ENCODE measurements at places on chromosomes 5 and 9.

DNA sequence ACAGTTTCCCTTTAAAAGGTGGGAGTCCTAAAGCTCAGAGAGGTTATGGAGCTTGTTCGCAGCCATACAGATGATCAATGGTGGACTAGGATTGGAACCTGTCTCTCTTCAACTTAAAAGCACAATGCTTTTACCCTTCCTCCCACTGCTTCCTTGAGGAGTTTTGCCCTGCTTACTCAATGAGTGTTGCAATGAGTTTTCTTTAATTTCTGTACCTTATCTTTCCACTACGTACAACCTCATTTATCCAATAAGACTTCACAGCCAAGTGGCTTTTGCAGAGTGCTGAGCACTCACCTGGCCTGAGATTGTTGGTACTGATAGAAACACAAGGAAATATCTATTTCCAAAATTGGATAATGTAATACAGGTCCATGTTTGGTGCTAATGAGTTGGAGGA lies 64.7 kb upstream of the ANKRD55 start:
- DNase-seq: no peak

DNA sequence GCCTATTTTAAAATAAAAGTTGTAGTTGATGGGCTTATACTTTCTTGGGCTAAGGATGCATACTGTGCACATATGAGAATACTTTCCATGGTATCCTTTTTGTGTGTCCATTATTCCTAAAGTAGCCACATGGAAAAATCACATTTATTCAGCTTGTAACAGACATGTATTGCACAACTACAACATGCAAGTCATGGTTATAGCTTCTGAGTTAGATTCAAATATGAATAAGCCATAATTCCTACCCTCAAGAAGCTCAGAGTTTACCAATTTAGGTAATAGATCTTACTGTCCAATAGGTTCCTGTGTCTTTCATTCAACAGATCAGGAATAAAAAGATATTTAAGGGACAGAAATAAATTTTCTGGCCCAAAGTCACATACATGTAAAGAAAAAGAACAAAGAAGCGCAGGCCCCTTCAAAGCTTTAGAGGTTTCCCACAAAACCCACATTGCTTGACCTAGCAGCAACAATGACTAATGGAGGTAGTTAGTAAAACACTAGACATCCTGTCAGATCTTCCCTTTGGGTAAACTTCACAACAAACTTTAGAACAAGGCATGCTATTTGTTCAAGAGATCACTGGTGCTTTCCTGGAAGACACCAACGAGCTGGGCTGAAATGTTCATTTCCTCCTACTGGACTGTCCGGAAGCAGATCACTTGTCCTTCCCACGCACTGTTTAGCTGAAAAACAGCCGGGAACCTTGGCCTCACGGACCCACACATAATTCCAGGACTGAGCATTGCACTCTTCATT lies 78.4 kb upstream of the ITGA1 start:
- peak; percentile 27 for DNase-seq

- peak; percentile 39 for DNase-seq
Measured at GRCh38 chr9:93684806-93685543, 108.6 kb downstream of the PHF2 start.

DNA sequence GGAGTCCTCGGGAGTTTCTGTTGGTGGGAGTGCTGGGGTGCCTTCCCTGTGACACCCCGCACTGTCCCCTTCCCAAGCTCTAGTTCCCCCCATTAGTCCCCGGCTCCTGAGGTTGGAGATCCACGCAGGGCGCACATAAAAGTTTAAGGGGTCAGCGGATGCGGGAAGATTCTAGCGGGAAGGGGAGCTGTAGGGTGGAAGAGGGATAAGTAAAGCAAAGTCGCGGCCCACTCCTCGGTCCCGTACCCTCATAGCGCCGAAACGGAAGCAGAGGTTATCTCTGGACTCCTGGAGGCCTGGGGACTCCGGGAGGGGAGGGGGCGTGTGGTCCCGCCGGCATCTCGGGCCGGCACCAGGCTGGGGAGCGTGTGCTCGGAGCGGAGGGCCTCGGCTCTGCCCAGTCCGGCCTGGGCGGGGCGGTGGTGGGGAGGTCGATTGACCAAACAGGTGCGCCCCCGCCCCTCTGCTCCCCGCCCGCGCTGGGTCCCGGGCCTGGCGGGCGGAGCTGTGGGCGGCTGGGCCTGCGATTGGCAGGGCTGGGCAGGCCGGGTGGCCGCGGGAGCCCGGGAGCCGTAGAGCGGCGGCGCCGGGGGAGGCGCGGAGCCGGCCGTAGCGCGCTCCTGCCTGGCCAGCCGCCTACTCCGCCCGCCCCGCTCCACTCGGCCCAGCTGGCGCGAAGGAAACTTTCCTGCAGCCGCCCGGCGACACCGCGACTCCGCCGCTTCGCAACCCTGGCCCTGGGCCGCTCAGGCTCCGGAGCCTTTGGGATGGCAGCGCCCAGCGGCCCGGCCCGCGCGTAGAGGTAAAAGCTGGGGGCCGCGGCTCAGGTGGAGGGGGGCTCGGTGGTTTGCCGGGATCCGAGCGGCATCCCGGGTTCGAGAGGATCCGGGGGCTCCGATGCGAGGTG lies 52.2 kb upstream of the DAB2IP start:
- peak; percentile 64 for DNase-seq

DNA sequence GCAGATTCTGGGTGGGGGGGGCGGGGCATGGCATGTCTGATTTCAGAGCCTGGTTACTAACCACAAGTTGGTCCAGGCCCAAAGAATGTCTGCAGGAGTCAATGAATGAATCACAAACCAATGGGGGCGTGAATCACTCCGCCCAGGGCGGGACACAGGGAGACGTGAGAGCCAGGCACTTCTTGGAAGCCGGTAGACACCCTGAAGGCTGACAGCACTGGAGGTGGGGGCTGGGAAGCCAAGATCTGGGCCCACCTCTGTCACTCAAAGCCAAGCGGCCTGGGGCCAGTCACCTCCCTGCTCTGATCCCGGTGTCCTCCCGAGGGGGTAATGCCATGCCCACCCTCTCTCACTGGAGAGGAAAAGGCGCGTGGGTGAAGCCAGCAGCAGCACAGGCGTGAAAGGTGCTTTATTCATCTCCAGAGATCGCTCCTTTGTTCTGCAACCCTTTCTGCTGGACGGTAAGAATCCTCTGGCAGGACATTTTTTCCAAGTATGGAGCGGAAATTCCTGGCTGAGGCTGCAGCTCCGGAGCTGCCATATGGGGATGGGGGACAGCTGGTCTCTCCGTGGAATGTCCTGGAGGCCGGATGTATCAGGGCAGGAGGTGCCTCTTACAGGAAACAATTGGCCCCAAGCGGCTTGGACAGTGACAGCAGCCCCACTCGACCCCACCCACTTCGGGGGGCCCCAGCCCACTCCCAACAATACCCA lies 85.0 kb downstream of the STK10 start:
- DNase-seq: peak; percentile 98

DNA sequence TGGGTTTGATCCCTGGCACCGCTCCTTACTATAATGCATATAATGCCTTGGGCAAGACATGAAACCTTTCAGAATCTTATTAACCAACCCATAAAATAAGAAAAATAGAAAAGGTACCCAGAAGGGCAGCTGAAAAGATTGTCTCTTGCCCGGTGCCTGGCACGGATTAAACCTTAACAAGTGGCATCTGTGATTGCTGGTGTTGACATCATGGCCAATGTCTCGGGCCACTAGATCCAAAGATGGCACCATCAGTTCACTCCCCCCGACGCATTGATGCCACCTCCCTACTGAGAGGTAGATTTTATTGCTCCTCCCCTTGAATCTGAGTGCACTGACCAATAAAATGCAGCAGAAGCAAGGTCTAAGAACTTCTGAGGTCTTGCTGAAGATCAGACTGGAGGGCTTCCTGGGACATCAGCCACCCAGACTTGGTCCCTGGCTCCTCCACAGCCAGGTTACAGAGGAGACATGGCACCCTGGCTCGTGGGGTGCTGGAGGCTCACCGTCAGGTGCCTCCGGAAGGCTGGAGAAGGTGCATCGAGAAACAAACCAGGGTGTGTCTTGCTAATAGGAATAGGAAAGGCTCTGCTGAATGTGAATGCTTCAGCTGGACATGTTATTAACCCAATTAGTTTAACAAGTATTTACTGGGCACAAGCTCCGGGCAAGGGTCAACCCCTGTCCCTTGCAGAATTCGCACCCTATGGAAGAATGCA lies 80.0 kb upstream of the COL5A1 start:
- DNase-seq: no peak

GRCh38 chr5:2761921-2762488 lies 10.5 kb upstream of the IRX2 start:
- DNase-seq: no peak

DNA sequence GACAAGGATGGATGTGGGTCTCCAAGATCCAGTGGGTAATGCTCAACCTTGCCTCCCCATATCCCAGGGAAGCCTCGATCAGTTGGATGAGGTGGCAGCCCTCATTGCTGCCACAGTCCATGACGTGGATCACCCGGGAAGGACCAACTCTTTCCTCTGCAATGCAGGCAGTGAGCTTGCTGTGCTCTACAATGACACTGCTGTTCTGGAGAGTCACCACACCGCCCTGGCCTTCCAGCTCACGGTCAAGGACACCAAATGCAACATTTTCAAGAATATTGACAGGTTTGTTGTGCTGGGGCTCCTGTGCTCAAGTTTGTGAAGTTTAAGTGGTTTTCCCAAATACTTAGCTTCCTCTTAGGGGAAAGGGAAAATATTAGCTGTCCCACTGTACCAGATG lies 74.0 kb downstream of the WDR41 start:
- no peak for DNase-seq

GRCh38 chr9:73577848-73578247 lies 426.2 kb downstream of the ANXA1 start:
- peak; percentile 71 for DNase-seq

- no peak for DNase-seq
Measured at GRCh38 chr5:56496581-56497063, 263.5 kb upstream of the ANKRD55 start.

GRCh38 chr5:168269937-168270330 lies 21.5 kb upstream of the WWC1 start:
- DNase-seq: no peak

DNA sequence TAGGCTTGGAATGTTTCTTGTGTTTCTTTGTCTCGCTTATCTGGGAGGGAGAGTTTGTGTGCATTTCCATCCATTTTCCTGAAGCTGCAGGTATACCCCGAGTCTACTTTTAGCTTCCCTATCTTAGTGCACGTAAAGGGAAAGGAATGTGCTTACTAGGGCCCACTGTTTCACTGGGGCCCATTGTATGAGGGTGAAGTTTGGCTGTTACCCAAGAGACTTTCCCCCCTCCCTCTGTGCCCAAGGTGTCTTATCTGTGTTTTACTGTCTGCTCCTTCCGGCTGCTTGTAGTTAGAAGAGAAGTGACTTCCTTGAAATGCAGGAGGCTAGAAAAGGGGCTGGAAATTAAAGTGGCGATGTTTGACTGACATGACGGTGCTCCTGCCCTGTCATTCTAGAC lies 12.1 kb upstream of the BTNL3 start:
- no peak for DNase-seq

DNA sequence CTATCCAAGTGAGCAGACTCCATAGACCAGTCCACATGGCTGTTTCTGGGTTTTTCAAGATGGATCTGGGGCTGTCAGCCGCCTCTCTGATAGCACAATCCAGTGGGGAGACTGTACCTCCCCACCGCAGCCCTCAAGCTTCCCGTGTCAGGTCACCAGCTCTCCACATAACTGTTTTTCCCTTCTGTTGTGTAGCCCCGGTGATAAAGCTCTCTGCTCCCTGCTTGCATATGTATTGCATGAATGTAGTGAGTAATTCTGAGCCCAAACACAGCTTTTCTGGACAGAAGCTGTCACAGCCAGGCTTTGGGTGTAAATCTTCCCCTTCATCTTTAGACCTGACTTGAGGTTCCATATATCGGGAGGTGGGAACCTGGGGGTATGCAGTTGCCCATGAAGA lies 23.1 kb upstream of the CFAP157 start:
- DNase-seq: no peak

DNA sequence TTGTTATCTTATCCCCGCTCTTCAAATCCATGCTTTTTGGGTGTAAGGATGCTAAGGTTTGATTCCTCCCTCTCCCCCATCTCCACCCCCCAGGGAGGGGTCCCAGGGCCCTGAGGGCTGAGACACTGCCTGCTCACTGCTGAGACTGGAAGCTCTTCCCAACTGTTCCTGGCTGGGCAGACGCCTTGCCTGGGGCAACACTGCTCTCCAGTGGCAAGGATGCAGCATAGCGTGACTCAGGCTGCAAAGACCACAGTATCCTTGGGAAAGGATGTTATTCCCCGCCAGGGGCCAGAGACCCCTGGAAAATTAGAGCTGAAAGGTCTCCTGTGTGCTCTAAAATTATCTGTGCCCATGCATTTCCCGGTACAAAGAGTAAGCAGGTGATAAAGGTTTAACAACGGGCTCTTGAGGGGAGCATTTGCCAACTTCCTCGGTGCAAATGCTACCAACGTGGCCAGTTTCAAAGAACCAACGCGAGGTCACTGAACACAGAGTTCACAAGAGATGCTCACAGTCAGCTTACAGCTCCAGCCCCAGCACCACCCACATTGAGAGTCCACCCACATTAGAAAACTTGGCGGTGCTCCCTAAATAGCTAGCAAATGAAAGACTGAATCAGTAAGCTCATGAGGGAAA lies 271.9 kb downstream of the NSG2 start:
- DNase-seq: peak; percentile 53

DNA sequence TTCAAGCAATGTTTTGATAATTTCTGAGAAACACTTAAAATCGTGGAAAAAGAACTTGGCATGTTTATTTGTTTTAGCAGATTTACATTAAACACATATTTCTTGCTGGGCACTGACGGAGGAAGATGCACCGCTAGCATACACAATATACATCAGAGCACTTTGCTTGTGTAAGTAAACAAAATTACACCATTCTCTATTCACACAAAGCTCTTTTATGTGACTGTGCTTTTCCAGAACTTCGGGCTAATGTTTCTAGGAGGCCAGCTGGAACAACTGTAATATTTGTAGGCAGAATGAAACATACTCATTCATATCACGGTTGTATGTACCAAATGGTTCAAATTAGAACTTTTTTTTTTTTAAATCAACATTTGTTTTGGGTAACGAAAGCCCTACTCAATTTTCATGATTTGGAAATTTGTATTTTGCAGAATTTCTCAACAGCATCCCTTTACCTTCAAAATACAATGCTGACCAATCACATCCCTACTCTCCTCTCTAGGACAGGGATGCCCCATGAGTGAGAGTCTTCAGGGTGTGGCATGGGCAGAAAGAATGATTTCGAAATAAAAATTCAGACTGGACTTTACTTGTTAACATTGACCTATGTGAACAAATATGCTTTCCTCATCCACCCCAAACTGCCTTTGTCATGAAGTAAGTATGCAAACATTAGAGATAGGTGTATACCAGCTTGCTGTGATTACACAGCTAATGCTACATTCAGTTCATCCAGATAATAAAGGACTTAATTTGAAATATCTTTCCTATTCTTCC lies 425.1 kb downstream of the BNC2 start:
- DNase-seq: peak; percentile 89
